BJ (cell line): ENCODE measurements at places on chromosomes 5 and 9.
A peak's percentile ranks its signal among the peaks of the same experiment; 100 is the strongest.

GRCh38 chr5:87686975-87687374, 274.2 kb upstream of the CCNH start:
- DNase-seq: no peak

GRCh38 chr5:139647506-139648204, 494 bp upstream of the CXXC5 start:
- no peak for DNase-seq

GRCh38 chr5:147400126-147400809, 109.6 kb downstream of the DPYSL3 start:
- no peak for DNase-seq

GRCh38 chr5:102670224-102670836, 84.8 kb upstream of the PAM start:
- DNase-seq: no peak

DNA sequence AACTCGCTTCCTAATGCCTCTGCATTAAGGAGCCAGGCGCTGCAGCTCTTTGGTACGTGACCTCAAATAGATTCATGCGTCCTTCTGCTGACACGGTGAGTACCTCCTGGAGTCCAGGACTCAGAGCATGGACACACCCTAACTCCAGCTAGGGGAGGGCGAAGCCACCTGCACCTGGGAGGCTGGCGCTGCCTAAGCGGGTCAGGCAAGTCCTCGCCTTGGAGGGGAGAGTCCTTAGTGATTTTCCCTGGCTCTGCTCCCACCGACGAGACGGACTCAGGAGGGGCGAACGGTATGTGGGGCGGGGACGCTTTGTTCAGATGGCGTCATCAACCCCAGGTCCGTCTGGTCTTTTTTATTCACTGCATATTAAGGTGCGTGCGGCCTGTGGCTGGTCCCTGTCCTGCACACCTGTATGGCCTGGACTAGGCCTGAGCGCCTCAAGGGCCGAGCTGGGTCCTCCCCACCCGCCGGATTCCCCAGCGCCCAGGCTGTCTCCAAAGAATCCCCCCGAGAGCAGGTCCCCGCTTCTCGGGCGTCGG, 50.3 kb downstream of the NSUN2 start:
- DNase-seq: no peak

DNA sequence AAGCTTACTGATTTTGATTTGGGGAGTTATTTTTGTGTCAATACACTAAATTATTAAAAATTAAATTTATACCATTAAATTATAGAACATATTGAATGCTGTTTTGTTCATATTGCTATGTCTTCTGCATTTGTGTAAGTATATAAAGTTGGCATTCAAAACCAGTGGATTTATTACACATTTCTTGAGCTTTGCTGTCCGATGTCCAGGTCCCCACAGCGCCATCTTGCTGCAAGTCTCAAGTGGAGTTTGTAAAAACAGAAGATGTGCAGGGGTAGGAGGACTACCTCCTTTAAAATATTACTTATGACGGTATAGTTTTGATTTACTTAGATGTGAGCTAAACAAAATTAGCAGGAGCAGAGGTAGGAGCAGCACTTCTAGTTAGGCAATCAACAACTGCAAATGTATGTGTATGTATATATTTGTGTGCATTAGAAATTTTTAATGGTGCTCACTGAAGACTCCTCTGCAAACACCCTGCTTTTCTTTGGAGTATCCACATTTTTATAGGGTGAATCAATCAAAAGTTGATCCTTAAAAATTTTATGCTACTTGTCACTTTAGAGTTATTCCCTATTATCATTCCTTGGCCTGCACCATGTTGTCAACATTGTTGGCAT, 37.4 kb downstream of the CPEB4 start:
- no peak for DNase-seq

GRCh38 chr5:111859031-111859430, 102.0 kb upstream of the NREP start:
- no peak for DNase-seq

GRCh38 chr5:125046838-125047237, 300.4 kb upstream of the ZNF608 start:
- no peak for DNase-seq

DNA sequence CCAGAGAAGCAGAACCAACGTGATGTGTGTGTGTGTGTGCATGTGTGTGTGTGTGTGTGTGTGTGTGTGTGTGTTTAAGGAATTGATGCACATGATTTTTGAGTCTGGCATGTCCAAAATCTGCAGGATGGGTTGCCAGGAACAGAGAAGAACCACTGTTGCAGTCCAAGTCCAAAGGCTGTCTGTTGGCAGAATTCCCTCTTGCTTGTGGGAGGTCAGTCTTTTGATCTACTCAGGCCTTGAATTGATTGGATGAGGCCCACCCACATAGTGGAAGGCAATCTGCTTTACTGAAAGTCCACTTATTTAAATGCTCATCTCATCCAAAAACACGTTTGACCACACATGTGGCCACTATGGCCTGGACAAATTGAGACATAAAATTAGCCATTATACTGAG, 11.4 kb upstream of the TSC1 start:
- no peak for DNase-seq

DNA sequence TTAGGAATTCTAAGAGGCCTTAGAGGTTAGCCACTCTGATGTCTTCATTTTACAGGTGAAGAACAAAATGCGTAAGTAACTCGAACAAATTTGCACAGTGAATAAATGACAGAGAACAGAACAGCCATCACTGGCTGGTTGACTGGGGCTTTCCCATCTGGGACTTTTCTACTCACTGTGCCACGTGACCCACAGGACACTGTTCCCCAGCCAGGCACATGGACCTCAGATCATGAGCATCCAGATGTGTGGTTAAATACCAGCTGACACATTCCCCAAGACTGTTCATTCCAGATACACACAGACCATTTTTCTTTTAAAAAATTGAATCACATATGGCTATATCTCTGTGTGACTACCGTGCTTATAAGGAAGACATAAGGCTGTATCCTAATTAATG, 25.8 kb upstream of the MED10 start:
- peak; percentile 44 for DNase-seq

DNA sequence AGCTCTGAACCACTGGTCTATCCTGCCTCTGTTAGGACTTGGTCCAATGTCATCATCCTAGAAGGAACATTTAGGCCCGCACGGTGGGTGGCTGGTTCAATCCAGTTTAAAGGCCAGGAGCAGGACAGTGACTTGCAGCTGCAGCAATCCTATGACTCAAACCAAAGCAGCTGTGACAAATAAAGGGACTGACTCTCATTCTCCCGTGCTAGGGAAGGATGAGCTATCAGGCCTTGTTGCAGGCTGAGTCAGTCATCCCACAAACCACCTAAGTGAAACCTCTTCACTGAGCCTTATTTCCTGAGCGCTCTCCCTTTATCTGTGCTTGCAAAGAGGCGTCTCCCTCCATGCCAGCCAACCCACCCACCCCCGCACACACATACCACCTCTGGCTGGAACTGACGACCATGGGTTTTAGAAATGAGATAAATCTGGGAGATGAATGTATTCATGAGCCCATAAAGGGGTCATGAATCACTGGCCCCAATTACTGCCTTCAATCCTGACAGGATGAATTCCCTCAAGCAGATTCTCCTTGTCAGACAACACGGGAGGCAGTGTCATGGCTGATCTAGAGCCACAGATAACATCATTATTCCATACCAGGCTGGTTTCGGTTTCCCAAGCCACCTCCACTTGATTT, 93.4 kb downstream of the KCNIP1 start:
- DNase-seq: peak; percentile 37

DNA sequence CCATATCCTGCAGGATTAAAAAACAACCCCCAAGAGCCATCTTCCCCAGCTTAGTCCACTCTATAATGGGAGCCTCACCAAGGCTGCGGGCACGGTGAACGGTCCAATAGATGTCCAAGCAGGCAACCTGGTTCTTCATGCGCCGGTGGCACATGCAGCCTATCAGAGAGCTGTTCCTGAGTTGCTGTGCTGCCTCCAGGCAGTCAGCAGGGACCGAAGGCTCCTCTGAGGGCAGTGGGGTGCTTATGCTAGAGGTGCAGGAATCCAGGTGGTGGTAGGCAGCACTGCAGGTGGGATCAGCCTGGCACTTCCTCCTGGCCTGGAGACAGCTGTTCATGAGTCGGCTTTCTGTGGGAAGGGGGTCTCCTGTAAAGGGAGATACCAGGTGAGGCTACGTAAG, 10.2 kb downstream of the GFRA3 start:
- no peak for DNase-seq

DNA sequence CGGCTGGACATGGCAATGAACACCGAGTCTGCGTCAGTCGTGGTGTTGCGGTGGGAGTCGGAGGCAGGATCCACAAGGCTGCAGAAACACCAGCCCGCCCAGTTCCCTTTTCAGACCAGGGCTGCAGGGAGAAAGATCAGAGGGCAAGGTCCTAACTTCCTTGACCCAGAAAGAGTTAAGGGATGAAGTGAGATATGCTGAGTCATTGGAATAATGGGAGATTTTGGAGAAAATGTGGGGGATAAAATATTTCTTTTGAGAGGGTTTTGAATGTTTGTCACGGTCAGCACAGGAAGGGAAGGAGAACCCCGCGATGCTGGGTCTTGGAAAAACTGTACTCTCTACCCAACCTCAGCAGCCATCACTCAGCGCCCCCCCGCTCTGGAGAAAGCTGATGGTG, 416.0 kb downstream of the ICE1 start:
- no peak for DNase-seq

DNA sequence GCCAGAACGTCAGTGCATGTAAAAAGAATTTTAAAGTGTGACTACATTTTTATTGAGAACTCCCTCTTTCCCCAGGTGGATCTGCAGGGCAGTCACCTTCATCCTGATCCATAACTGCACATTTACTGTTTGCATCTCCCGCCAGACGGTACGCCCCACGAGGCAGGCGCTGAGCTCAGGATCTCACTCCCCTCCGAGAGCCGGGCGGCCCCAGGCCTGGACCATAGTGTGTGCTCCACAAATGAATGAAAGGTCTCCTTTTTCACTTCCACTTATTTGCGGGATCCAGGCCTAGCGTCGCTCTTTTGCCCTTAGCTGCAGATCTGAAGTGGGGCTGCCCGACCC, 378 bp downstream of the DROSHA start:
- DNase-seq: no peak

DNA sequence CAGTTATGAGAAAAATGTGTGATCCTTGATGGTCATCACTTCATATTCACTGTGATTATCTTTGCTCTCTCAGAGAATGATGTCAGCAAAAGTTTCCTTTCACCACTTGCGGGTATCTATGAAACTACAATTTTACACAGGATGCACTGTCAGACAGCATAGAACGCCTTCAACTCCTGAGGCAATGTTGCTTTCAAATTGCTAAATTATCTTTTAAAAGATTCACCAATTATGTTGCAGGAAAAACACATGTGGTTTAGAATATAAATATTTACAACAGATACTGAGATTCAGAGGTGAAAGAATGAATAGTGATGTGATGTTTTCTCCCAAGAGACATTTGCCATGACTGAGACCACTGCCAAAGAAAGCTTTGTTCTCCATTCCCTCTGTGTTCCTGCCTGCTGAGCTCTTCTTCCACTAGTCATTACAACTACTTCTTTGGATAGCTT, 879.8 kb upstream of the DMAC1 start:
- DNase-seq: no peak

DNA sequence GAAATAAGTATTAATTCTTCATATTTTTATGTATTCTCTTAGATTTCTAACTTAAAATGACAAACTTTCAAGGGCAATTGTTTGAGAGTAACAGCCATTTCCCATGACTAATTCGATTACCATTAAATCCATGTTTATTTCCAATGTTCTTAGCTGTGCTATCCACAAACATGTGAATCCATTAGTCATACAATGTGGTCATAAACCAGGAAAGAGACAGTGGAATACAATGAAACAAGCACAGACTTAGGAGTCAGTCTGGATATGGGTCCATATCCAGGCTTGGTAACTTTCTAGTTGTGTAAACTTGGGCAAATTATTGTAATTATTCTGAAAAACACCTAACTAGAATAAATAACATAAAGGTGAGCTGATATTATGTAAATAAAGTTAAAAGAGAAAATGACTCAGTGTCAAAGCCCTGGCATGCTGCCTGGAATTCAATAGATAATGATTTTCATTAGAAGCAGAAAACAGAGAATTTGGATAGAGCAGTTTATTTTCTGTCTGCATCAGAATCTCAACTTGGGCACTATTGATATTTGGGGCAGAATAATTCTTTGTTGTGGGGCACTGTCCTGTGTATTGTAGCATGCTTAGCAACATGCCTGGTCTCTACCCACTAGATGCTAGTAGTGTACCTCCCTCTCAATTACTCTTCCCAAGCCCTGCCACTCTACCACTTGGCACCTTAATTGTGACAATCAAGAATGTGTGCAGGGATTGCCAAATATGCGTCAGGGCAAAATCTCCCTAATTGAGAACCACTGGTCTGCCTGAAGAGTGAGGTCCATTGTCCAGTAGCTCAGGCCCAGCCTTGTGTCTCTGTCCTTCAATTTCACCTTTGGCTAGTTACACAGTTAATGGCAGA, 44.7 kb upstream of the SLC27A6 start:
- DNase-seq: peak; percentile 34

DNA sequence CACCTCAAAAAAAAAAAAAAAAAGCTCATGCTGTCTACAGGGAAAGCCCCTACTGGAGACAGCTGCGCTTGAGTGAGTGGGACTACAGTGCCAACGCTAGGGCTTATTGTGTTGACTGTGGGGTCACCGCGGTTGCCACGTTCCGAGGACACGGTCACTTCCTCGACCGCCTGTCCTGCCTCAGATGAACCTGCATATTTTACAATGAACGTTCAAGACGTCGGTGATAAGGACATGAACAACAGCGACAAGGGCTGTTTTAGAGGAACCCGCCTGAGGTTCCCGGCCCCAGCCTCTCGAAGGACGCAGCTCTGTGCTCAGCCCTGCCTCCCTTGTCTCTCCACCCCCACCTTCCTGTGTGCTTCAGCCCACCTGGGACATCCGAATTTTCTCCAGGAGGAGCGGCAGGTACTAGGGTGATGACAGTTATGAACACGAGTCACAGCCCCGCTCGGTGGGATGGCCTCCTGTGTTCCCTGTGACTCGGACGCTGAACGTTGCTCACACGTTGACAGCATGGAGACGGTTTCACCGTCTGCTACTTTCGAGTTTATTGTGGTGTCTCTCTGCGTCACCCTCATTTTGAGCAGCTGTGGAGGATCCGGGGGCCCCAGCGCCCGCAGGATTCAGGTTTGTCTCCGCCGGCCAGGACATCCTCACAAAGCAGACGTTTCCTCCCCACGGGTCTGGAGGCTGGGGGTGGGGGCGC, 11.3 kb upstream of the DIPK1B start:
- DNase-seq: no peak

GRCh38 chr9:94907264-94907936, 180.9 kb downstream of the AOPEP start:
- DNase-seq: no peak

GRCh38 chr5:38645508-38645907, 89.1 kb upstream of the LIFR start:
- DNase-seq: no peak

- no peak for DNase-seq
These were observed 190.1 kb downstream of the GADD45G start for GRCh38 chr9:89794918-89795317.

GRCh38 chr9:101486693-101487442, 46.8 kb upstream of the RNF20 start:
- no peak for DNase-seq

DNA sequence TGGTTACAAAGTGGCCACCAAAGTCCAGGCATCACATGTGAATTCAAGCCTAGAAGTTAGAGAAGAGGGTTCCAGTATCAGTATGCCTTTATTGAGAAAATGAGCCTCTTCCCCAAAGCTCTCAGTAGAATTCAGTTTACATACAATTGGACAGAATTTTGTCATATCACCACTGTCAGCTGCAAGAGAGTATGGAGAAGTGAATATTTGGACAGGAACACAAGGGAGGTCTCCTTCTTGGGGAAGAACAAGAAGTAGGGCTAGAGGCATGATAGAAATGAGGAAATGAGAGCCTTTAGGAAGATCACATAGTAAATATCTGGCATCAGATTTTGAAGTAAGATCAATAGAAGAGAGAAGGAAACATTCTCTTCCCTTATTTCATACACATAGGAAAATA, 27.8 kb upstream of the VLDLR start:
- DNase-seq: no peak
